Epithelial cell of umbilical artery (primary cell): ENCODE measurements at places on chromosomes 16 and 17. TPM values are rescaled to one million over a fixed set of nuclear protein-coding genes. Genes with fewer than 3 reads are reported as not detected.

WFIKKN2 gene
- total RNA-seq, result not detected in 2 replicates

HCRT gene
- total RNA-seq, result not detected in 2 replicates

AOC3 gene
- under 0.01 and 0.15 TPM in 2 replicates for total RNA-seq

SLC26A11 gene
- total RNA-seq, result 4.5 and 6.8 TPM in 2 replicates

NPTX1 gene
- 0.30 and 0.65 TPM in 2 replicates for total RNA-seq

TMEM235 gene
- total RNA-seq, result under 0.01 and 0.46 TPM in 2 replicates

SCNN1B gene
- not detected in 2 replicates for total RNA-seq

SPATA22 gene
- total RNA-seq, result 0.30 and 1.3 TPM in 2 replicates
